ENCODE measurements at places on chromosomes 5 and 9.

GRCh38 chr9:72589667-72590521 is 68.5 kb downstream of the TMC1 start:
- no peak for DNase-seq

DNA sequence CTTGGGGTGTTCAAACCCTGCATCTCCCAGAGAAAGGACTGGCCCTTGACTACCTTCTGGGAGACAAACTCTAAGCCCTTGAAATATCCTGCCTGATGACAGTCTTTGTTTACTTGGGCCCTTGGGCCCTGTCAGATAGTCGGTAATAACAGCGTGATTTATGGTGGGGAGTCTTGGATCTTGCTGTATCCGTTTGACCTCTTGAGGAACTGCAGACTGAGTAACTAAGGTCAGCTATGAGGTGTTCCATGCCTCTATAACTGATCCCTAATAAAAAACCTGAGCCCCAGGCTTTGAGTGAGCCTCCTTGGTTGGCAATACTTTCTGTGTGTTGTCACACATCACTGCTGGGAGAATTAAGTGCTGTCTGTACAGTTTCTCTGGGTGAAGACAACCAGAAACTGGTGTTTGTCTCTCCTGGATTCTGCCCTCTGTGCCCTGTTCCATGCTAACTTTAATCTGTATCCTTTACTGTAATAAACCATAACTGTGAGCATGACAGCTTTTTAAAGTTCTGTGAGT is 56.2 kb upstream of the ANKRD33B start:
- no peak for DNase-seq

DNA sequence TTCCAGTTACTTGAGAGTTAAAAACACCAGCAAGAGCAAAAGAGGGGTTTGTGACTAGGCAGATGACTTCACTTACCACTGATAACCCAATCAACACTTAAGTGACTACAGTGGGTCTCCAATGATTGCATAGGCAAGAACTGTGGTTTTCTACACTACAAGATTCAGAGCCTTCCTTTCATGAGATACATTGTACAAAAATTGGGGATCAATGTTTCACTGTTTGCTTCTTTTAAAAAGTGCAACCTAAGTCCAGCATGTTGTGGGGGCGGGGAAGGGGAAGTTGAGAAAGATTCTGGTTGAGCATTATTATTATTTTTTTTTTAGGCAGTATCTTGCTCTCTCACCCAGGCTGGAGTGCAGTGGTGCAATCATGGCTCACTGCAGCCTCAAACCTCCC is 3.6 kb downstream of the IQGAP2 start:
- no peak for DNase-seq

- DNase-seq, result no peak
These were observed 121.9 kb downstream of the FGF18 start for GRCh38 chr5:171541341-171541776.

DNA sequence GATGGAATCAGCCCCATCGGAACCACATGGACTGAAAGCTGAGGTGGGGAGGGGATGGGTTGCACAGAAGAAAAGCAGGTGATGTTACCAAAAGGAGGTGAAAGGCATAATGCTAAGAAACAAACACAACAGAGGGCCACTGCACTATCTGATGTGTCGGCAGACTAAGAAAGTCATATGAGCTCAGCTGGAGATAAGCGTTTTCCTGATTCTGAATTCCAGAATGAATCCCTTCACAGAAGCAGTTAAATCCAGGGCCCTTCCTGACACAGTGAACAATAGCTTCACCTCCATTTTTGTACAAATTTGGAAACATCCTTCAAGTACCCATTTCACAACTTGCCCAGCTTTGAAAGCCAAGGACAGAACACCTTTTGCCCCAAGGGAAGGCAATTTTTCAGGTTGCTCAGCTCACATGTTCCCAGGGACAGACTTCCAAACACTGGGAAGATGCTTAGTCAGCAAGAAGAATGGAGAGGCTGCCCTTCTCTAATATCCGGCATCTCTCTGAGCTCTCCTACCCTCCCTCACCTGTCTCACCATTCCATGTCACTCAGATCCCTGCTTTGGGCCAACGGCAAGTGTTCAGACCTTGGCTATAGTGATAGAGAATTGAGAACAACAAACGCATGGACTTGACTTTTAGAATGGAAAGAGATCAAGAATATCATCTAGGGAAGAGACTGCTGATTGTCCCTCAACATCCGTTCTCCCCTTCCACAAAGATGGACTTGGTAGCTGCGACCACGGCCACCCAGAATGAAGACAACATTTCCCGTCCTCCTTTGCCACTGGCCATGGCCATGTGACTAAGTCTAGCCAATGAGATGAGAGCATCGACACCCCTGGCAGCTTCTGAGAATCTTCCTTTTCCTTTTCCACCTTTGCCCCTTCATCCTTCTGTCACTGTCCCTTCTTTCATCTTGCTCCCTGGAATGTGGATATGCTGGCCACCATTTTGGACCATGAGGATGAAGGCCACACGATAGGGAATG is 68.6 kb upstream of the IL17B start:
- DNase-seq, result no peak

DNA sequence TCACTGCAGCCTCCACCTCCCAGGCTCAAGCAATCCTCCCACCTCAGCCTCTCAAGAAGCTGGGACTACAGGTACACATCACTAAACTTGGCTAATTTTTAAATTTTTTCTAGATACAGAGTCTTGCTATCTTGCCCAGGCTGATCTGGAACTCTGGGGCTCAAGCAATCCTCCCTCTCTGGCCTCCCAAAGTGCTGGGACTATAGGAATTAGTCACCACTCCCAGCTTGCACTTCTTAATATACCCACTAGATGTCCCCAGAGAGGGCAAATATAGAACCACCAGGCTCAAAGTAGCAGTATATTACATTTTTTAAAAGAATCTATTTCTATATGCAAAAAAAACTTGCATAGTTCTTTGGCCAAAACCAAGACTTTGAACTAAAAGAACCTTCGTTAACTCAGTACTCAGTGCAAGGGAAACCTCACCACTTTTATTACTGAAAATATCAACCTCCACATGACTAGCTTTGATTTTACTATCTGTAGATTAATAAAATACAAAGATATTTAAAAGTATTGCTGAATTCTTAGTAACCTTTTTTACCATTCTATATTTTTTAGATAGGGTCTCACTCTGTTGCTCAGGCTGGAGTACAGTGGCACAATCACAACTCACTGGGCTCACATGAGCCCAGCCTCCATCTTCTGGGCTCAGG is 25.8 kb upstream of the HSD17B3 start:
- peak; percentile 5 for DNase-seq

- peak; percentile 43 for DNase-seq
These were observed 447.8 kb downstream of the MTRR start for GRCh38 chr5:8316608-8317280.

DNA sequence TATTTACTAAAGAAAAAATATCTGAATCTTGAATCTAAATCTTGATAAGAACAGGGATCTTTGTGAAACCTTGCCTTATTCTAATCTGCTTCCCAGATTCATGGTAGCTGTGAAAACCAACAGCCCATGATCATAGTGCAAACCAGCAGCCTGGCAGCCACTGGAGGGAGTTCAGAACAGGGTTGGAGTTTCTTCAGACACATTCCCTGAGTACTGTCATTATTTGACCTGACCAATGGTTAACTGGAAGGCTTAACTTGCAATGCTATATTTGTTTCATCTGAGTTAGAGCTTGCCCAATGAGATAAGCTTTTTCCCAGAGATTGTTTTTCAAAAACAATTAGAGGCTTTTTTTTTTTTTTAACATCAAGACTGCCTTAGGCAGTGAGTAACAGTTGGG is 47.8 kb downstream of the LOX start:
- DNase-seq, result no peak

GRCh38 chr5:121850272-121850671 is 1.4 kb upstream of the FTMT start:
- no peak for DNase-seq

DNA sequence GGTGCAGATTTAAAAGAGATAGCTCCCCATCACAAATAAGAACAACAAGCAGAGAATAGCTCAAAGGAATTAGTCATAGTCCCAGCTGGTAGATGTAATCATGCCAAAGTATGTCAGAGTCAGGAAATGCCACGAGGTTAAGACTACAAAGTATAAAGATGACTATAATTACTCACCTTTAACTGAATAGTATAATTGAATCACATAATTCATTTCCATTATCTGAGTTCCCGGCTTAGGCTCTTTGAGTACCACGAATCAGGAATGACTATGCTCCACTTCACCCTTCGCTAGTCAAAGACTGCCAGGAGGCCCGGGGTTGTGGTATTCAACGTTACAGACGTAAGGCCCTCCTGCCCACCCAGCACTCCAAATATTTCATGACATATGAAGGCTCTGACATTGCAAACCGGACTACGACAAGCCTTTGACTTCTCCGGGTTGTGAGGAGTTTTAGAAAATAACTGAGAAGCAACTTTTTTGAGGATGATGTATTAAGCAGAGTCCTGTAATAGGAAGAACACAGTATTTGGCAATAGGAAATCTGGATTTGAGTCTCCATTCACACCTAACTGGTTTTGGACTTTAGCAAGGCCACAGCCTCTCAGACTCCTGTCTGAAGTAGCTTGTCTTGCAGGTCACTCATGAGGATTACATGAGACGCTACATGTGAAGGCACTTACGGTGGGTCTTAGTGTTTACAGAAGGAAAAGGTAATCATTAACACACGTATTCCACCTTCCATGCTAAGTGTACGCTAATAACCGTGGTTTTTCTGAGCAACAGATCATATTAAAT is 64.6 kb downstream of the ENC1 start:
- no peak for DNase-seq

DNA sequence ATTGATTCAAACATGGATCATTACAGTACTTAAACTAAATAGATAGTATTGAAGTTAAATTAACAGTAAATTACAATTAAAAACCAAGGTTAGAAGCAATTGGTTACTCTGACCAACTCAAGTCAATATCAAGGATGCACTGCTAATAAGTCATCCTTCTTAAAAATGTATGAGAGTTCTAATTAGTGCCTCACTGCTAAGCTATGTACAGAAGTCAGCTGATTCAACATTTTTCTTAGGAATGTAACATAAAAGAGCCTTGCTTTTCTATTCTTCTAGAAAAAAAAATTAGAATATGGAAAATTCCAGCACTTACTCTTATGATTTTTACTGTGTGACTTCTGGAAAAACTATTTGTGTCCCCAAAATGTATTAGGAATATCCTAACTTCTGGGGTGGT is 75.7 kb upstream of the FBN2 start:
- DNase-seq, result no peak

GRCh38 chr9:134211811-134212485 is 47.6 kb upstream of the RNU6ATAC start:
- DNase-seq, result peak; percentile 34

DNA sequence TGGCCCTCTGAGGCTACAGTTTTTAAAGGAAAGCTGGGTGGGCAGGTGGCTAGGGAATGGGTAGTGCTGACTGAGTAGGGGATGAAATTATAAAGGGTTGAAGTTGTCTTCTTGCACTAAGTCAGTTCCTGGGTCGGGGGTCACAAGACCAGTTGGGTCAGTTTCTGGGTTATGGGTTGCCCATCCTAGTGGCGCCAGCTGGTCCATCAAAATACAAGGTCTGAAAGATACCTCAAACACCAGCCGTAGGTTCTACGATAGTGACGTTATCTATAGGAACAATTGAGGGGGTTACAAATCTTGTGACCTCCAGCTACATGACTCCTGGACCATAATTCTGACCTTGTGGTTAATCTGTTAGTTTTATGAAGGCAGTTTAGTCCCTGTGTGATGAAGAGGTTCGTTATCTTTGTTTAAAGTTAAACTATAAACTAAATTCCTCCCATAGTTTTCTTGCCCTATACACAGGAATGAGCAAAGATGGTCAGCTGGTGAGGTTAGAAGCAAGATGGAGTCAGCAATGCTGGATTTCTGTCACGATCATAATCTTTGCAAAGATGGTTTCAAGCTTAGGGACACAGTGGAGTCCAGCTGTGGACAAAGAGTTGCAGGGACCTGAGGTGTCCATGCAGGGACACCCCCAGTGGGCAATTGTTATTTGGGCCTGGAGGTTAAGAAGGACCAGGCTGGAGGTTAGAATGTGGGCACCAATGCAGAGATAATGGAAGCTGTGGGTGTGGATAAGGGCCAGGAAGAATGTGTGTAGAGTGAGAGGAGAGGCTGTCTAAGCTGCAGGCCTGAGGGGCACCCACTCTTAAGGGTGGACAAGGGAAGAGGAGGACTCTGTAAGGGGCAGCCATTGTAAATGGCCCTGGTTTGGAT is 14.0 kb upstream of the CREBRF start:
- DNase-seq, result no peak

DNA sequence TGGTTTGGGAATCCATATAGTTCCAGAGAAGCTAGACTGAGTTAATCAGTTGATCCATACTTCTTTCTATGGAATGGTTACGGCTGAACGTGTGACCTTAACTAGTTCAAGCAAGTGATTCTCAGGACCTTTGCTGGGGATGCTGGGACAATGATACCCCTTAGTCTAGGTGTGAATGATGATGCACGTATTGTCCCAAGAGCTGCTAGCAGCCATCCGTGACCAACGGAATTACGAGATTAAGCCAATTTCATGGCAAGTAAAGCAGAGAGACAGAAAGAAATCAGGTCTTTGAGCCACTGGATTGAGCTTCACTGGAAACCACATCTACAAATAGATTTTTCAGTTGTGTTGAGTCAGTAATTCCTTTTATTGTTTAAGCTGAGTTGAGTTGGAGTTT is 99.2 kb upstream of the LIFR start:
- DNase-seq, result no peak

DNA sequence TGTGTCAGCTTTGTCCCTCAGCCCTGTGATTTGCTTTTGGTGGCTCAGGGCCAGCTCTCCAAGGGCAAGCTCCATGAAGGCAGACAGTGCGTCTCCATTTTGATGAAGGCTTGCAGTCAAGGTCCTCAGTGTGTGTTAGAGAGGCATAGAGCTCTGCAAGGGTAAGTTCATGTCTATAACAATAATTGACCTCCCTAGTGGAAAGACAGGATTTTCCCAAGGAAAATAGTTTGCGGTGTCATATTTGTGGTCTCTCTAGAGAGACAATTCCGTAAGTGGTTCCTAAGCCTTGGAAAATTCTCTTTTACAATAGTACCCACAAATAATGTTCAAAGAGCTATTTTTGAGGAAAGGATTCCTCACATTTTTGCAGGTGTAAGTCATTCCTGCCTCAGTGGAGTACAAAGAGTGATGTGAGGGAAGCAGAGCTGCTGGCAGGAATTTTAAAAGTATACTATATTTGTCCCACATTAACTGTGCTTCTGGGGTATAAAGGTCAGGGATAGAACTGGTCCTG is 40.2 kb downstream of the SLC1A3 start:
- DNase-seq, result no peak

DNA sequence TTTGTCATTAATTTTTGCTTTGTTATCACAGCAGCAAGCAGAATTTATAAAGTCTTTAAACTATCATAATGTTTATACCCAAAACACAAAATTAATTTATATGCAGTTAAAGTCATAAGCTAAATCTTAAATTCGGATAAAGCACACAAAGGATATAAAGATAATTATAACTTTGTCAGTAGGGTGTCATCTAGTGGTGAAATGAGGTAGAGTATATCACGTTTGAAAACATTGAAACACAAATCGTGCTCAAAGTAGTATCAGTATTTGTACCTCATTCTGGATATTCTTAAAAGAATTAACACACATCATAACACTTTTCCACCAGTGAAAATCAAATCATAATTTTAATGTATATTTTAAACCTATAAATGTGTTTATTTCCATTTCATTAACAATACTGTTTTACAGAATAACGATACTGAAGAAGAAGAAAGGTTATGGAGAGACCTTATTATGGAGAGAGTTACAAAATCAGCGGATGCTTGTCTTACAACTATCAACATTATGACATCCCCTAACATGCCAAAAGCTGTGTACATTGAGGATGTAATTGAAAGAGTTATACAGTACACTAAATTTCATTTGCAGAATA is 129.5 kb downstream of the NIPBL start:
- peak; percentile 4 for DNase-seq

GRCh38 chr9:97623946-97624345 is 9.2 kb downstream of the TSTD2 start:
- DNase-seq, result no peak

Measured in DMS79 treated with DMSO at 0.1 percent for 48 hours (cell line).